ENCODE measurements at places on chromosomes 4 and X. TPM values are rescaled to one million over a fixed set of nuclear protein-coding genes. Genes with fewer than 3 reads are reported as not detected.

The LEF1 gene
- total RNA-seq: not detected

The HTN3 gene
- total RNA-seq: not detected

The NOX1 gene
- total RNA-seq: not detected

The NPY1R gene
- not detected for total RNA-seq

The LYAR gene
- total RNA-seq: 27.4 TPM

The CWH43 gene
- total RNA-seq: not detected

The HSD17B13 gene
- total RNA-seq: 0.07 TPM

The VCX gene
- not detected for total RNA-seq

Measured in A549 treated with ZK216348 at 1 μM for 4 hours (cell line).